CD4-positive, alpha-beta memory T cell (primary cell): ENCODE measurements at places on chromosomes 2 and 18. TPM values are rescaled to one million over a fixed set of nuclear protein-coding genes. Genes with fewer than 3 reads are reported as not detected.

ZNF521 gene
- not detected for total RNA-seq

BOLL gene
- not detected for total RNA-seq

ANKRD29 gene
- total RNA-seq: not detected

CFAP65 gene
- total RNA-seq: not detected

EFR3B gene
- 0.14 TPM for total RNA-seq

CPLX4 gene
- not detected for total RNA-seq

G6PC2 gene
- total RNA-seq: not detected

GAREM1 gene
- total RNA-seq: 0.52 TPM

PAX8 gene
- total RNA-seq: 2.3 TPM

EPB41L3 gene
- 3.3 TPM for total RNA-seq

DLX1 gene
- not detected for total RNA-seq

CDH2 gene
- not detected for total RNA-seq

NT5C1B gene
- total RNA-seq: not detected

ZSWIM2 gene
- total RNA-seq: not detected

GALNT13 gene
- total RNA-seq: 0.79 TPM
